ENCODE measurements at places on chromosomes 1 and 21.

- DNase-seq: no peak
Measured at GRCh38 chr1:213994888-213995287, 7.1 kb downstream of the PROX1 start.

GRCh38 chr1:180230416-180230790 is 339 bp downstream of the LHX4 start:
- no peak for DNase-seq

DNA sequence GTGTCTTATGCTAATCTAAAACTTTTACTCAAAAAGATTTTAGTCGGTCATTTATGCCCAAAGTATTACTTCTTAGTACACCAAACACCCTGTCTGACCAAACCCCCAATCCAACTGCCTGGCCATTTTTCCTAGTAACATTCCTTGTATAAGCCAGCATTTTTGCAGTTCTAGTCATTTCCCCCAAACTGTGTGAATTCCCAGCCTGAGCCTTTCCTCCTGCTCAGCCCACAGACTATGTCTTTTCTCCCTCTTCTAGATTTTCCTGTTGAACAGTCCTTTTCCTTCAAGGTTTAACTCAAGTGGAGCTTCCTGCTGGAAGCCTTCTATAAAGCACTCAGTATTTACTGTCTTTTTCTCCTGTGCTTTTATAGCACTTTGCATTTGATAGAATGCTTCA is 843.8 kb downstream of the USP25 start:
- no peak for DNase-seq

GRCh38 chr1:229803626-229804217 is 177.7 kb downstream of the URB2 start:
- DNase-seq: no peak

- DNase-seq: no peak
Measured at GRCh38 chr1:86641318-86641717, 63.1 kb upstream of the SH3GLB1 start.

DNA sequence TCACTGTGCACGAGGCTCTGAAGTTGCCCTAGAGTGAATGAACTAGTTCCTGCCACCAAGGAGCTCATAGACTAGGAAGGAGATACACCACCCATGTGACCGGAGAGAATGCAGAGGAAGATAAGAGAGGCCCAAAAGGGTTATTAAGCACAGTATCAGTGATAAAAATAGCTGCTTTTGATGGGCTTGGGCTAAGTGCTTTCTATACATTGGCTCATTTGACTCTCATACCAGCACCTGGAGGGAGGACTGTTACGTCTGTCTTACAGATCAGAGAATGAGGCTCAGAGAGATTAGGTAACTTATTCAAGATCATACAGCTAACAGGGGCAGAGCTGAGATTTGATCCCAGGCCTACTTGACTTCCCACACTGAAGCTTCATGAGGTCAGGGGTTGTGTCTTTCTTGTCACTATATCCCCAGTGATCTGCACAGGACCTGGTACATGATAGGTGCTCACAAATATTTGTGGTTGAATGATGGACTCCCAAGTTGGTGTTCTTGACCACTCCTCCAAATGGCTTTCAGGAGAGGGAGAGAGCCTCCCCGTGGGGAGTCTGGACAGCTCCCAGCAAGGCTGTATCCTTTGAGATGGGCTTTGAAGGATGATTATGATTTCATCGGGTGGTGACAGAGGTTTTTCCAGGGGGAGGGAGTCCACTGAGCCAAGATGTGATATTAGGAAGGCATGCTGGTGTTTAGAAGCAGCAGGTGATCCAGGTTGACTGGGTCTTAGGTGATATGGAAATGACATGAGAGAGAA is 14.4 kb downstream of the PPFIA4 start:
- no peak for DNase-seq

GRCh38 chr21:32001390-32001789 is 128.6 kb downstream of the HUNK start:
- no peak for DNase-seq

DNA sequence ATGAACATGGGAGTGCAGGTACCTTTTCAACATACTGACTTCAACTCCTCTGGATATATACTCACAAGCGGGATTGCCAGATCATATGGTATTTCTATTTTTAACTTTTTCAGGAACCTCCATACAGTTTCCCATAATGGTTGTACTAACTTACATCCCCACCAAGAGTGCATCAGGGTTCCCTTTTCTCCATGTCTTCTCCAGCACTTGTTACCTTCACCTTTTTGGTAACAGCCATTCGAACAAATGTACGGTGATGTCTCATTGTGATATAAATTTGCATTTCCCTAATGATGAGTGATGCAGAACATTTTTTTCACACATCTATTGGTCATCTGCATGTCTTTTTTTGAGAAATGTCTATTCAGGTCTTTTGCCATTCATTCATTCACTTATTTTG is 25.9 kb upstream of the ACTA1 start:
- no peak for DNase-seq

Data from stimulated activated CD8-positive, alpha-beta memory T cell treated with anti-CD3 and anti-CD28 coated beads, Interleukin-15, amount 100 ng/mL, for 1 hour (primary cell).